ENCODE measurements at places on chromosomes 7 and 10.

DNA sequence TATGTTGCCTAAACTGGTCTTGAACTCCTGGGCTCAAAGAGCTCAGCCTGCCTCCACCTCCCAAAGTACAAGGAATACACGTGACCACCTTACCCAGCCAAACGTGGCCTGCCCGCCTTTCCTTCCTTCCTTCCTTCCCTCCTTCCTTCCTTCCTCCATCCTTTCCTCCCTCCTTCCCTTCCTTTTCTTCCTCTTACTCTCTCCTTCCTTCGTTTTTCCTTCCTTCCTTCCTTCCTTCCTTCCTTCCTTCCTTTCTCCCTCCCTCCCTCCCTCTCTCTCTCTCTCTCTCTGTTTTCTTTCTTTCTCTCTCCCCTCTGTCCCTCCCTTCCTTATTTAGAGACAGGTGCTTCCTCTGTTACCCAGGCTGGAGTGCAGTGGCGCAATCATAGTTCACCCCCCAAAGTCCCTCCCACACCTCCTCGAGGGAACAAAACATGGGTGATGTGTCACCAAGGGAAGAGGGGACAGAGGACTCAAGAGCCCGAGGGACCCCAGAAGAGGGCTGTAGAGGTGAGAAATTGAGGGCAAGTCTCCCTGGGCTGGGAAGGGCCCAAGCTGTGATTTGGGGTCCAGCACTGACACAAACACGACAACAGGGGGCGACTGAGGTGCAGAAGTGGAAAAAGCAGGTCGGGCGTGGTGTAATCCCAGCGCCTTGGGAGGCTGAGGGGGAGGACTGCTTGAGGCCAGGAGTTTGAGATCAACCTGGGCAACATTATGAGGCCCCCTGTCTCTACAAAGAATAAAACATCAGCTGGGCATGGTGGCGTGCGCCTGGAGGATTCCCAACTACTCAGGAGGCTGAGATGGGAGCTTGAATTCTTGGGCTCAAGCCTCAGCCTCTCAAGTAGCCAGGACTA, 28.1 kb downstream of the EPHB4 start:
- peak; percentile 10 for DNase-seq

DNA sequence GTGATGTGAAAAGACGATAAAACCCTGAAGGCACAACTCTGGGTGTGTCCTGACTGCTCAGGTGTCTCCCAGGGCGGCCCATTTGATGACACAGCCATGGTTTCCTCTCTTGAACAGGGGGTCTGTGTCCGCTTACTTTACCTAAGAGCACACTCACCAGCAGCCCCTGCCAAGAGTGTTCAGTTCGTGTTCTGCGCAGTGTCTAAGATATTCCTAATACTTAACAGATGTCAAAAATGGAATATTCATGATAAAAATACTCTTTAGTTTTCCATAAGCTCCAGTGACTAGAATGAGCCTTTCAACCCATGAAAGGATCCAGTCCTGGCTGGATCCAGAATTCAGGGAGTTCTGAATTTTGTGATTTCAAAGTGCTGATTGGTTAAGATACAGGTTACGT, 492.4 kb downstream of the TNS3 start:
- no peak for DNase-seq

GRCh38 chr7:132353936-132354335, 222.3 kb downstream of the PLXNA4 start:
- DNase-seq: no peak

DNA sequence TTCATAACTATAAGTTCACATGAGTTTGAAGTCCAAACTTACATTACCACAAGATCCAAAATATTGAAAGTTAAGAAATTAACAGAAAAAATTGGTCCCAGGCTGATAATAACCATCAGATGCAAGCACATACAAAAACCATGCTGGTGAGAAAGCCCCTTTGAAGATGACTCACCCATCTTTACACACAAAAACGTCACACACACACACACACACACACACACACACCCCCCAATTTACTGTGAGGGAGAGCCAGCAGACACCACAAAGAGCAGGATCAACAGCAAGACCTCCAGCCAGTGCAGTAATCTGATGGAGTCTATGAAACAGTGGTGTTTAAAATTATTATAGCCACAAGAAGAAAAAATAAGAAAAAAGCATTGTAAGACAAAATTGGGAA, 50.1 kb upstream of the DRGX start:
- DNase-seq: no peak

- DNase-seq: no peak
These were observed 773.9 kb downstream of the LRMDA start for GRCh38 chr10:76205361-76205760.
